ENCODE measurements at places on chromosomes 1 and 21.

- DNase-seq: peak; percentile 28
Measured at GRCh38 chr1:111052246-111052645, 87.6 kb downstream of the DRAM2 start.

GRCh38 chr1:238672262-238672661 is 714.1 kb upstream of the CHRM3 start:
- no peak for DNase-seq

GRCh38 chr1:10914056-10914455 is 98.4 kb upstream of the TARDBP start:
- no peak for DNase-seq

DNA sequence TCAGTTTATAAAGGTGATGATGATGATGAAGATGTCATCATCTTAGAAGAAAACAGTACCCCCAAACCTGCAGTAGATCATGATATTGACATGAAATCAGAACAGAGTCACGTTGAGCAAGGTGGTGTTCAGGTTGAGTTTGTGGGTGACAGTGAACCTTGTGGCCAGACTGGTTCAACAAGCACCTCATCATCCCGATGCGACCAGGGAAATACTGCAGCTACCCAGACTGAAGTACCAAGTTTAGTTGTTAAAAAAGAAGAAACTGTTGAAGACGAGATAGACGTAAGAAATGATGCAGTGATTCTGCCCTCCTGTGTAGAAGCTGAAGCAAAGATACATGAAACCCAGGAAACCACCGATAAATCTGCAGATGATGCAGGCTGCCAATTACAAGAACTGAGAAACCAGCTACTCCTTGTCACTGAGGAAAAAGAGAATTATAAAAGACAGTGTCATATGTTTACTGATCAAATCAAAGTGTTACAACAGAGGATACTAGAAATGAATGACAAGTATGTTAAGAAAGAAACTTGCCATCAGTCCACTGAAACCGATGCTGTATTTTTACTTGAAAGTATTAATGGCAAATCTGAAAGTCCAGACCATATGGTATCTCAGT is 16.0 kb upstream of the CHAF1B start:
- no peak for DNase-seq

DNA sequence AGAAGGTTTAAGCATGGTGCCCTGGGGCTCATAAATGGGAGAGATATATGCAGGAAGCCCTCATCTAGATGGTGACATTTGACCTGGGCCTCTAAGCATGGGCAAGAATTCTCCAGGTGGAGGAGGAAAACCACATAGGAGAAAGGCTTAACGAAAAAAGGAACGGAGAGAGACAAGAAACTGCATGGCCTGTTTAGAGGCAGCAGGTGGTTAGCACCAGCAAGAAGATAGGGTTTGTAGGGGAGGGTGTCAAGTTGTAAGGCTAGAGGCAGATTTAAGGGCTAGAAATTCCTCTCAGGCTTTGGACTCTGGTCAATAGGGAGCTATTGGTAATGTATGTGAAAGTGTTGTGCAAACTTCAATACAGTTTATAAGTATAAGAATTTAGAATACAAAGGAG is 8.2 kb upstream of the MAPKAPK2 start:
- DNase-seq: no peak

DNA sequence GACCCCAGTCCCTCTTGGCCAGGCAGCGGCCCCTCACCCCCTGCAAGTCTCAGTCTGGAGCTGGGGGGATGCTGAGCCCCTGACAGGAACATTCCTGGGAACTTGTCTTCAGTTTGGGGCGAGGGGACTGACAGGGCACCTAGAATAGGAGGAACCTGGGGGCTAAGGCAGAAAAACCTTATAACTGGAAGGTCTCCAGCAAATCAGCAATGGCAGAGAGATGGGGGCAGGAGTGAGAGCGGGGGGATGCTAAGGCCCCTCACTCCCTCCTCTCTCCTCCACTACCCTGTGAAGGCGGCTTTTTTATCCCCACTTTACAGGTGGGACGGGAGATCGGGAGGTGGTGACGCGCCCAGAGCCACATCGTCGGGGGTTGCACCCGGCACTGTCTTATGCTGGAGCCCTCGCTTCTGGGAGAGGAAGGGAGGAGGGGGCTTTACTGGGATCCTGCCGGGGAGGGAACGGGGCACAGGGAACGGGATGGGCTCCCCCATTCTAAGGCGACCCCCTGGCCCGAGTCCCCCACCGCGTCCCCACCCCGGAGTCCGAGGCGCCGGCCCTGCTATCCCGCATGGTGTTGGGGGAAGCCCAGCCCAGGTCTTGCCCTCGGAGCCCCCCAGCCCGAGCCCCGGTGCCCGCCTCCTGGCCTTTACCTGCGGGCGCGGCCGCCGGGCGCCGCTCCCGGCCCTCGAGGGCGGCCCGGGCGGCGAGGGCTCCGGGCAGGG is 456 bp downstream of the COL8A2 start:
- no peak for DNase-seq

DNA sequence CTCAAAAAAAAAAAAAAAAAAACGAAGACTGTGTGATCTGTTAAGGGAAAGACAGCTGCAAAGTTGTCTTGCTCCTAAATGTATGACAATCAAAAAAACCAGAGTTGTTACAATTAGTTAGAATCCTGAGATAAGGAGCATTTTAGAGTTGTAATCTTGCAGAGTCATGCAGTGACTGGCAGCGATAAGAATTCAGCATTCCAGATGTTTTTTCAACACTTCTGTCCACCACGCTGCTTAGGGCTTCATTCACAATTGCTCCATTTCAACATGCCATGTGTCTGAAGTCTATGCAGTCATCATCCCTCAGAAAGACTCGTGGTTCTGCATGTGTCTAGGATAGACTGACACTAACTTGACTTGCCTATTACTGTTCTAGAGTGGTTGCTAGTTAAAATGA is 102.4 kb upstream of the BACE2 start:
- DNase-seq: no peak

GRCh38 chr1:159828176-159828575 is 1.5 kb downstream of the SLAMF8 start:
- no peak for DNase-seq

DNA sequence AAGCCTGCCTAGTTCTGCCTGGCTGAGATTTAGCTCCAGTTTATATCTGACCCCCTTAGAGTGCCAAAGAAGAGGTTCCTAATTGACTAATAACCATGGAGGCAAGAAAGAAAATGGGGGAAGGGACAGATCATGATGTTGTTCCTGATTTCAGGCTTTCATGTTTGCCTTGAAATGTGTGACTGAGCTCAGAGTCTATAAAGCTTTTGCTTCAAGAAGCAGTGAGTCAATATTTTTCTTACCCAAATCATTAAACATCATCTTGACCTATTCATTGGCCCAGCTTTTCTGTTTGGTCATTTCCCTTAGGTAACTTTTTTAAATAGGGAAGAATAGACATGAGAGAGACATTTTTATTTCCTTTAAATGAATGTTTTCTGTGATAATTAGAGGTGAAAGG is 55.9 kb downstream of the HHAT start:
- peak; percentile 38 for DNase-seq

- DNase-seq: no peak
Measured at GRCh38 chr21:41428847-41429246, 2.8 kb downstream of the MX1 start.

DNA sequence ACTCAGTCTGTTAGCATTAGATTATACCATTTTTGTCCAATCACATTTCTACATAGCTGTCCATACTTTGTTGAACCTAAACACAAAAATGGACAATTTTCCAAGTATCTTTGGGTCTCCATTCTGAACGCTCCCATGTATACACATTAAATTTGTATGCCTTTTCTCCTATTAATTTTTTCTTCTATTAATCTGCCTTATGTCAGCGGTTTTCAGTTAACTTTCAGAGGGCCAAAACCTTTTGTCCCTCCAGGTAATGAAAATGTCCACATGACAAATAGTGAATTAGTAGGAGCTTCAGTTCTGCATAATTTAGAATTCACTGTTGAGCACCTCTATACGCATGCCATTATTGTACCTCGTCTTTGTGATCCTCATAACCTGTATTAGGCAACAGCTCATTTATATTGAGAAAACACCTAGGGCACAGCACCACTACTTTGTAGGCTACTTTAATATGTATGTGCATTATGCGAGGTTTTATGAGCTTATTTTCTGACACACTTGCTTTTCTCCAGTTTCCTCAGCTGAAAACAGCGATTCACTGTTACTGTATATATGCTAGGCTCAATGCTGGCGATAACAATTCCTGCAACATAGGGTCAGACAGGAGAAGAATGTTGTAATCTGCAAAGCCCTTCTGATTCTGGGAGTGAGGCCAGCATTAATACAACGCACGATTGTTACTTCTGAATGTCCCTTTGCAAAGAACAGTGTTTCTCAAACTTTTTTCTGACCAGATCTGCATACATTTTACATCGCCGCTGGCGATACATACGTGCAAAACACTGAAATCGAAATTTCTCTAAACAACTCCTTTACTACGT is 1.1 kb upstream of the ABCD3 start:
- DNase-seq: peak; percentile 71

- no peak for DNase-seq
Measured at GRCh38 chr1:7382971-7383370, 388.1 kb upstream of the VAMP3 start.

GRCh38 chr1:30132602-30133286 is 590.6 kb downstream of the MATN1 start:
- DNase-seq: no peak

DNA sequence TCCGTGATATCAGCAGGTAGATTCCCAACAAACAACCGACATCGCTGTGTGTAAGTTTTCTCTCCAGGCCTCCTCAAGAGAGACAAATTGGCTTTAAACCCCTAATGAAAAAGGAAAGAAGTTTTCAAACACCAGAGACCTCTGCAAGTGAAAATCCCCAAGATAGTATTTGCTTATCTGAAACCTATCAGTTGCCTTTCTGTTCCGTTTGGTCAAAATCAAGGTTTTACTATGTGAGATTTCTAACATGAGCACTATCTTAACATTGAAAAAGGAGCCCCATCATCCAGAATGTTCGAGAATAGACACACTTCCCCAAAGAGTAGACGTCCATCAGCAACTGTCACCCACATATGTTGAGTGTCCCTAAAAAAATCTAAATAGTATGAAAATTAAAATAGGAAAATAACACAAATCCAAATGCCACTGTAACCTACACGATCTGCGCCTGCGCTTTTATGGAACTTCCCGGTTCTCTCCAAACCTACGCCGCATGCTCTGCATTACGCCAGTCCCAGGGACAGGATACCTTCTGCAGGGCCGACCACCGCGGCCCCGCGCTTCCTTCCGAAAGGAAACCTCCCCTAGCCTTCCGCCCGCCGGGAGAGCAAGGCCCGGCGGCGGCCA is 1.4 kb downstream of the SFPQ start:
- DNase-seq: no peak

DNA sequence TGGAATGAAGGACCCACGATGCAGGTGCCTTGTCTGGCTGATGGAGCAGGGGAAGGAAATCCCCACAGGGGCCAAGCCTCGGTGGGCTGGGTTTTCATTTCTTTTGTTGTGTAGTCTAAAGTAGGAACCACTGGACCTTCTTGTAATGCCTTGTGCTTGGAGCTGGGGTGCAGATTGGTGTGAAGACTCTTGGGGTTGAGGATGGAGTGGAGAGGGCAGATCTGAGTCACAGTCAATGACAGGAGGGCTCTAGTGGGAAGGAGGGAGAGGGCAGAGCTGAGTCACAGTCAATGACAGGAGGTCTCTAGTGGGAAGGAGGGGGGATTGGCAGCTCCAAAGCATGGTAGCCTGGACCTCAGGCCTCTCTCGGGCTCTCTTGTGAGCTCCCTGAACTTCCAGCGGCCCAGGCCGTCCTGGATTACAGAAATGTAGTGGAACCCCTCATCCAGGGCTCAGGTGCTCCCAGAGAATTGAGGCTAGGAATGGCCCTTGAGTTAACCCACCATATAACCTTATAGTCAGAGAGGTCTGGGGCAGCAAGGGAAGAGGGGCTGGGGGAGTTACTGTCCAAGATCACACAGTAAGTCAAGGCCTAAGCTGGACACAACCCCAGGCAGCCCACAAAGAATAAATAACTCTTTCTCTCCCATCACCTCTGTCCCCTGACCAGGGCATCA is 313.8 kb downstream of the MATN1 start:
- peak; percentile 2 for DNase-seq

DNA sequence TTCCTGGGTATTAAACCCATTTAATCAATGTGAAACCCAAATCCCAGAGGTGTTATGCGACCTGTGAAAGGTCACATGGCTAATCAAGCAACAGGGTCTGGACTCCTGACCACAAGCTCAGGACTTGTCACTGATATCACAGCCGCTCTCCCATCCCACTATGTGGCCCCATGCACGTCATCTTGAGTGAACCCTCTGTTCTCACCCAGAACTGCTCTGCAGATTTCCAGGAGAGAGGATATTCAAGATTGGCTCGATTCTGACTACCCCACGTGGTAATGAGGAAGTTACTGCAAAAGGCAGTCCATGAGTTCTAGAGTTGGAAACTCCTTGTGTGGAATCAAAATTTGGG is 173.5 kb upstream of the ETV3 start:
- DNase-seq: no peak

GRCh38 chr1:180632326-180633056 is 669 bp downstream of the XPR1 start:
- DNase-seq: peak; percentile 63

DNA sequence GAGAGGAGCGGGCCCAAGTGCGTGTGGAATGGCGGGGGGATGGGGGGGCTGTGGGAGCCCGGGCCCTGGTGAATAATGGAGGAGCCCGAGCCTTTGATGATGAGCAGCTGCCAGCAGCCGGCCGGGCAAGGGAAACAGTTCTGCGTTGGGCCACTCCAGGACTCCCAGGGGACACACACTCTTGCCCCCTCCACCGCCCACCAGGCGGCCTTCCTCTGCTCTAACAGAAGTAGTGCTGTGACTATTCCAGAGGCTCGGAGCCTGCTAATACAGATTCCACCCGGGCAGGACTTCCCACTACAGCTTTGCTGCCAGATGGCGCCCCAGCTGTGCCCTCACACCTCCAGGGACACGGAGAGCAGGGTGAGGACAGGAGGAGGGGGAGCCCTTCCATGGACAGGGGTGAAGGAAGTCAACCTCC is 48.2 kb upstream of the LRP8 start:
- DNase-seq: no peak

DNA sequence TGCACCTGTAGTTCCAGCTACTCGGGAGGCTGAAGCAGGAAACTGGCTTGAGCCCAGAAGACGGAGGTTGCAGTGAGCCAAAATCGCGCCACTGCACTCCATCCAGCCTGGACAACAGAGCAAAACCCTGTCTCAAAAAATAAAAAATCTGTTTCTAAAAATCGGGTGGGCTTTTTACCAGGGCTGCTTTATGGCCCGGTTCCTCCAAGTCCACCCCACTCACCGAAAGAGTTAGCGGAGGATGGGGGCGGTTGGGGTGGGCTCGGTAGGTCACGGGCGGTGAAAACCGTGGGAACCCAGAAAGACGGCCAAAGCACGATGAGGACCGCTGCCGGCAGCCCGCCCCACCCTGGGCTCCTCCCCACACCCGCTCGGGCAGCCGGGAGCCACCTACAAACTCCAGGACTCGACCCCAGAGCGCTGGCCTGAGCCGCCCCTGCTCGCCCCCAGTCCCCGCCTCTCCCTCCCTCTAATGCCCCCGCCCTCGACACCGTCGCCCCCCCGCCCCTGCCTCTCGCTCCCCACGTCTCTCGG is 846 bp upstream of the PER3 start:
- peak; percentile 79 for DNase-seq

- DNase-seq: no peak
Measured at GRCh38 chr1:230836793-230837192, 31.5 kb downstream of the C1orf198 start.
